ENCODE measurements at places on chromosomes 11 and 22.

- DNase-seq = no peak
These were observed 51.5 kb upstream of the MTNR1B start for GRCh38 chr11:92917927-92918326.

DNA sequence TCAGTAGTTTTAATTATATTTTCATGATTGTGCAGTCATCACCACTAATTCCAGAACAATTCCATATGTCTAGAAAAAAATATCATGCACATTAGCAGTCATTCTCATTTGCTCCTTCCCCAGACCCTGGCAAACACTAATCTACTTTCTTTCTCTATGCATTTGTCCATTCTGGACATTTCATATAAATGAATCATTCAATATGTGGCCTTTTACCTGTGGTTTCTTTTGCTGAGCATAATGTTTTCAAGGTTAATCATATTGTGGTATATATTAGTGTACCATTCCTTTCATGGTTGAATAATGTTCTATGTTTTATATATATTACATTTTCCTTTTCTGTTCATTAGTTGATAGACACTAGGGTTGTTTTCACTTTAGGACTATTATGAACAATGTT lies 811.1 kb upstream of the RAG2 start:
- DNase-seq = no peak

DNA sequence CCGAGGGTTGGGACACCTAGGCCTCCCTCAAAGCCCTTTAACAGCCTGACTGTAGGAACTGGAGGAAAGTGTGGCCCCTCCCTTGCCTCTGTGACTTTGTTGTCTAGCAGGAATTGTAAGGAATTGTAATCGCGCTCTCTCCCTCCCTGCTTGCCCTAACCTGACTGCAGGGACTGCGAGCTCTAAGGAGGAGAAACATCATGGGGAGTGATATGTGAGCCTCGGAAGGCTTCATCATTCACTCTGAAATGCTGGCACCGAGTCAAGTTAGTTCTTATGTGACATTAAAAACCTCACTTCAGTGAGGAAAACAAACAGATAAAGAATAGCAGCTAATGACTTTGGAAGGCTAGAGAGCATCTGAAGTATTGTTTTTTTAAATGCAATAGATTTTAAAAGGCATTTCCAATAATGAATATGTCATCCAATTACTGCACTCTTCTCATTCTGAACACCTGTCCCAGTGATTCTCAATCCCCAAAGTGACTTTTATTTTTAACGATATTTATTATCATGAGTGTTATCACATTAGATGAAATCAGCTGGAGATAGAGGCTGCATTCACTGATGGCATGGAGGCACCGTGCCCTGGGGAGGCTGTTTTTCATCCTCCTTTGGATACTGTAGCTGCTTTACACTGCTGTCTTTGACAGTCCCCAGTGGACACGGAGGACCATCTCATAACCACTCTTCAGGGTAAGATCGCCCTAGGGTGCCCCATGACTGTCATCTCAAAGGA lies 58.5 kb upstream of the NTM start:
- DNase-seq = no peak

DNA sequence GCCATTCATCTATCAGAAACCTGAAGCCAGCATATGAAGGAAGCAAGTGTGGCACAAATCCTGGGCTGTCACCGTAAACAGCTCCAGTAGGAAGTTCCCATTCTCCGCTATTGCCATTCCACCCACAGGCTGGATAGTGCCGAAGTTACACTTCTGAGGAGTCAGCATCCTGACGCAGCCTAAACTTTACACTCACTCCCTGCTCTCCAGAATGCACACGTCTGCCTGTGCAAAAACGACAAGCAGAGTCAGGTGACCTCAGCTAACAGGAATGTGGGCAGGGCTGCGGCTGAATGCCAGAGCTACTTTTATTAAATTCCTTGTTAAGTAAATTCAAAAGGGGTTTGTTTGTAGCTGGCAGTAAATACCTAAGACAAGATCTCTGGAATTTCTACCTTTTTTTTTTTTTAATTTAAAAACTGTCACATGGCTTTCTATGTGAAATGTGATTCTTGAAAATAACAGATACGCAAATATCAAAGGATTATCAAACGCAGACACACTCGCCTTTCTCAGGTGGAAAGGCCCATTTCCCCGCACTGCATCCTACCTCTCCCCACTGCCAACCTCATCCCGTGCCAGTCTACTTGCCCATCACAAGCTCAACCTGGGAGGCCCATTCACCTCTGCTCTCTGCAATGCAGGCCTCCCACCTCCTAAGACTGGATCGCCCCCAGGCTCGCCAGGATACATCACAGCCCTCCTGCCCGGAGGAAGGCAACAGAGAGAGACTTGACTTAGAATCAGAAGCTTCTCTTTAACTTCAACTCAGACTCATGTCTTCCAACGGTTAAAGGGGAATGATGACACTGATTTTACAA lies 33.5 kb downstream of the NFRKB start:
- peak; percentile 58 for DNase-seq

DNA sequence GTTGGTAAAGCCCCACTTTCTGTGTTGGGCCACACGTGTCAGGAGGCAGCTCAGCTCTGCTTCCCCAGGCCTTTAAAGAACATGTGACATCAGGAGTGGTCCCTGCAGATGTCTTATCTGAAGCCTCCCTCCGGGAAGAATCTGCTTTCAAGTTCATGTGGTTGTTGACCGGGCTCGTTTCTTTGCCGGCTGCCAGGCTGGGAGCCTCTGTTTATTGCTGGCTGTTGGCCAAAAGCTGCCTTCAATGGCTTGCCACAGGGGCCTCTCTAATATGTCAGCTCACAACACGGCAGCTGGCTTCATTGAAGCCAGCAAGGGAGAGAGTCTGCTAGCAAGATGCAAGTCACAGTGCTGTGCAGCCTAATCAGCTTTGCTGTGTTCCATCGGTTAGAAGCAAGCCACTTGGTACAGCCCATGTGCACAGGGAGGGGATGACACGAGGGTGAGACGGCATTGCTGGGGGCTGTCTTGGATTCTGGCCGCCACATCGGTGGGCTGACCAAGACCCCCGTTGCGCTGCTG lies 14.6 kb downstream of the MRGPRF start:
- peak; percentile 34 for DNase-seq

DNA sequence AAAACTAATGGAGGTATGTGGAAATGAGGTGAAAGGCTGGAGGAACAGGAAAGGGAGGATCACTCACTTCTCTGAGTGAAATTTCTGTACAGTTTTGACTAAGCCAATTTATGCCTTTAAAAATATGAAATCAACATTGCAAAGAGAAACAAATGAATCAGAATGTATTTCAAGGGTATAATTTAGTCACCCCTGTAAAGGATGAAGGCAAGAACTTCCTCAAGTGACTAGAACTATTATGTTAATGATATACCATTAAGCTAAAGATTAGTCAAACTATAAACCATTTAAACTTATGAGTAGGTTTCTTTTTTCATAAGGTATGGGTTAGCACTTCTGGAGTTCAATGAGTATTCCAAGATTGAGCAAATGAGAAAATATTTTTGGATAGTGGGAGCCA lies 184.5 kb upstream of the CHORDC1 start:
- no peak for DNase-seq

GRCh38 chr22:45397806-45398205 lies 15.6 kb downstream of the SMC1B start:
- DNase-seq = no peak

- DNase-seq = no peak
These were observed 2.2 kb downstream of the PIDD1 start for GRCh38 chr11:802693-803466.

DNA sequence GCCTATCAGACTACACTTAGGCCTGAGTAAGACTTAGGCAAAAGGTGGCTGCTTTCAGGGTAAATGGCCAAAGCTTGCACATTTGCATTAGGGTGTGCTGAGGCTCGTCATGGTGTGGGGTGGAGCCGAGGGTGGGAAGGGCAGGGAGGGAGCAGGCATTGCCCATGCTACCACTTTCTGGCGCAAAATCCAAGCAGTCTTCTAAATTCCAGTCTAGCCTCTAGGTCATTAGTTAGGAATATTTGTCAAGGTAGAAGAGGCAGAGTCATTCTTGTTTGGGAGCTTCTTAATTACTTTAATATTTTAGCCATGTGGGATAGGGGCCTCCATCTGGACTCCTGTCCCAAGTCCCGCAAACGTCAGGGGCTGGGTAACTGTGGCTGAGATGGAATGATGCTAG lies 28.6 kb downstream of the SCUBE1 start:
- no peak for DNase-seq

GRCh38 chr11:61771195-61771894 lies 18.9 kb downstream of the MYRF start:
- DNase-seq = no peak

DNA sequence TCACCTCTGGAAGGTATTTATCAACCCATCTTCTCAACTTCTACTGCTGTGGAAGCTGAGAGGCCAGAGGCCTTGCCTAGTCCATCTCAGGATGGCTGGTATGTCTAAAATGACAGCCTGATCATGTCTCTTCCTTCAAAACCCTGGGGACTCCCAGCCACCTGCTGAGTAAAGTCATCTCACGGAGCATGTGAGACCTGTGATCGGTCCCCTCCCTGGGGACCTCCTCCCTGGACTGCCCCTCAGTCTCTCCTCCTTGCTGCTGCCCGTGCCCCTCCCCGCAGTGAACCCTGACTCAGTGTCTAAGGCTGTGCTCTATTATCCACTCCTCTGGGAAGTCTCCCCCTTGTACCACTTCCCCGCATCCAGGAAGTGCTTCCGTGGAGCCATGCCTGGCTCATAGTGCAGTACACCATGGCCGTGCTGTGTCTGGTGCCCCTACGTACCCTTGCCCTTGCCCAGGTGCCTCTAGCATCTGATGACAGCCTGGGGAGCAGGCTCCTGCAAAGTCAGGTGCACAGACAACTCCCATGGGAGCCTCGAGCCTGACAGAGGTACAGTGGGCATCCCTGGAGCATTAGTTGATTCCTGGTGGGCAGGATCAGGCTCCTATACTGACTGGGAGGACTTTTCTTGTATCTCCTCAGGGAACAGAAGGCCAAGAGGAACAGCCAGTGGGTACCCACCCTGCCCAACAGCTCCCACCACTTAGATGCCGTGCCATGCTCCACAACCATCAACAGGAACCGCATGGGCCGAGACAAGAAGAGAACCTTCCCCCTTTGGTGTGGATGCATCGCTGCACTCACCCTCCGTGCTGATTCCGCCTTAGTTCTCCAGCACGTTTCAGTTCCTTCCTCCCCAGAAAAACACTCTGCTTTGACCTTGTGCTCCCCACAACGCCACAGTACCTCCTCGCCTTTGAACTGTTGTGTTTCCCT lies 13.8 kb downstream of the SMARCB1 start:
- no peak for DNase-seq

GRCh38 chr11:121538054-121538453 lies 85.3 kb upstream of the SORL1-AS1 start:
- DNase-seq = no peak

DNA sequence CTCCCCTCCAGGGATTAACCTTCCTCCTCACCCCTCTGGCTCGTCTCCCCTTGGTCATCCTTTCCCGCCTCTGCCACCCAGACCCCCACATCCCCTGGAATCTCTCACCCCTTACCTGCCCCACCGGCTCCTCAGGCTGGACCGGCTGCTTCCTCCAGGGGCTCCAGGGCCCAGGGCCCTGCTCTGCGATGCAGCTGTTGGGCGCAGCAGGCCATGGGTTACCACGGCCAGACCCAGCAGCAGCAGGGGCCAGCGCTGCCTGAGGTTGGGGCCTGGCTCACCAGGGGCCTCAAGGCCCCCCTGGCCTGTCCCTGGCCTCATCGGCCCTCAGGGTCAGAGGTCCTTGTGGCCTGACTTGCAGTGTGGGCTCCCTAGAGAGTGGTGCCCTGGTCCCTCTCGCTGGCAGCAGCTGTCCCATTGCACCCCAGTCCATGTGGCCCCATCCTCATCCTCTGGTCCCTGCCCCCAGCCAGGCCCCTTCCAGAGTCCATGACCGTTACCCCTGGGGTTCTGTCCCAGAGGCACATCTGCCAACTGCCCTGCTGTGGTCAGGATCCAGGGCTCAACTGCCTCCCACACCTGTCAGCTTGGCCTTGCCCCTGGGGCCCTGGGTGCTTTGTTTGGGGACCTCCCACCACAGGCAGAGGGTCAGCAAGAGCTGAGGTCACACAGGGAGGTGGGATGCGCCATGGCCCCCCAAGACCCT lies at the start of gene IGLL1:
TSS of gene IGLL1 (minus strand) at position 421 of the 706 bp plus-strand sequence. CDS start at position 321, 100 bp downstream.
- DNase-seq = no peak

GRCh38 chr22:37588546-37589215 lies 8.8 kb upstream of the LGALS2 start:
- DNase-seq = no peak

GRCh38 chr22:29208879-29209623 lies 3.4 kb downstream of the EMID1 start:
- DNase-seq = peak; percentile 50

DNA sequence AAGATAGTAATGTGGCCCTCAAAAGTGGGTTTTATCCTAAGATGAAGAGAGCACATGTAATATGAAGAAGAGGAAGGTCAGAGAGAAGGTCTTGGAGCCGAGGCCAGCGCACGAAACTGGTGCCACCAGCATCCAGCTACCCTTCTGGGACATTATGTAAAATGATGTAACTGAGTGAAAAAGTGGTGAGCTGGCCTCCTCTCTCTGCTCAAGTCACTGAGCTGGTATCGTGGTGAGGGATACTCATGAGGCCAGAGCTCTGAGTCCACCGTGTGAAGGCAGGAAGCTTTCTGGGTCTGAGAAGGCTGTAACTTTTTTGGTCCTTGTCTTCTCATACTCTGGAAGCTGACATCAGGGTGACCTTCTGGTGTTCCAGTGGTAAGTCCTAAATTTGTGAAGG lies 25.1 kb downstream of the RNF185 start:
- no peak for DNase-seq

DNA sequence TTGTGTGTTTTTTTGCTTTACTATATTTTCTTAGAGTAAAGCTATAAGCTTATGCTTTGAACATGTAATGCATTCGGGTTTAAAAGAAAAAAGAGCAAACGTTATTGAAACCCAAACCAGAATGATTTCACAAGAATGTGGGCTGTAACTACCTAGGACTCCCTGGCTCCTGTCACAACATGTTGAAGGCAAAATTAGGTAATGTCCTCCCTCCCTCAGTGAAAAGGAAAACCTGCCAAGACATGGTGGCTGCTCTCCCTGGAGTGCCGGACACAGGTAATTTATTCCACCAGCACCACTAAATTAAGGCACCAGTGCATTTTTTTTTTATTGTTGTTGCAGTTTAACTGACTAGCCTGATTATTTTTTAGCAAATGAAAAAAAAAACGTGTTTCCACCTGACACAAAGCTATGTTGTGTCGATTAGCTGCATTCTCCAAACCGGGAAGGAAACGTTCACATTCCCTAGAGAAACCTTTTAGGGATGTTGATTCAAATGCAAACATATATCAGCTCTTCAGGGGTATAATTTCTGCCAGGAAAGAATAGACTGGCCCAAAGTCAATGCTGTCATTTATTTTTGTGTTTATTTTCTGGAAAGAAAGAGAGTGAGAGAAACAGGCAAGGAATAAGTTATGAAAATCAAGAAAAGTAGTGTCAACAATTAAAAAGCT lies 134.6 kb downstream of the CCDC34 start:
- DNase-seq = no peak

All from left ventricle myocardium superior (tissue), 1 donor.